Motor neuron (in vitro differentiated cells): ENCODE measurements at places on chromosomes 6 and 20. TPM values are rescaled to one million over a fixed set of nuclear protein-coding genes. Genes with fewer than 3 reads are reported as not detected.

FAM209B gene
- total RNA-seq, result not detected in 2 replicates

FAM83C gene
- 0.43 and 0.68 TPM in 2 replicates for total RNA-seq

GJA10 gene
- 0.18 and 0.52 TPM in 2 replicates for total RNA-seq

VPS16 gene
- total RNA-seq, result 29.3 TPM in 2 replicates

ACTL10 gene
- 1.5 and 1.9 TPM in 2 replicates for total RNA-seq

TAP1 gene
- total RNA-seq, result 0.59 and 0.96 TPM in 2 replicates

EPPIN gene
- total RNA-seq, result 0.54 and 2.0 TPM in 2 replicates

SPDEF gene
- not detected in 2 replicates for total RNA-seq

SNX5 gene
- 62.9 and 64.8 TPM in 2 replicates for total RNA-seq

DNA sequence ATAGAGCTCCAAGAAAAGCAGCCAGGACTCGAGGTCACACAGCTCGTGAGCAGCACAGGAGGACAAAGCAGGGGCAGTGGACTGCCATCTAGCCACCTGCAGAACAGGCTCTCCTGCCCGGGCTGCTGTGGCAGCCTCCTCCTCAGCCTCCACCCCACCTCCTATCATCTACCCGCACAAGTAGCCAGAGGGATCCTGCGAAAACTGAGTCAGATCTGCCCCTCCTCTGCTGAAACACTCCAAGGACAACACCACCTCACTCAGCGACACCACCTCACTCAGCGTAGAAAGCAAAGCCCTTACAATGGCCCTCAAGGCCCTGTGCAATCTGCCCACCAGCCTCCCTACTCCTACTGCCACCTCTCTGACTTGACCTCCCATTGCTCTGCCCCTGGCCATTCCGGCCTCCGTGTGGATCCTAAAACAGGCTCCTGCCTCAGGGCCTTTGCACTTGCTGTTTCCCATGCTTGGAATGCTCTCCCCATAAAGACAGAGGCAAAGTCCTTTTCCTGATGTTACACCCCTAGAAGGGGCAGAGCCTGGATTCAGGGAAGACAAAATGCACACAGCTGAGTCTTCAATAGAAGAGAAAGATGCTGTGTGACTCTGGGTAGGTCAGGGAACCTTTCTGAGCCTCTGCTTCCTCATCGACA lies 19.3 kb downstream of the PREX1 start:
- ATAC-seq, result no peak

DNA sequence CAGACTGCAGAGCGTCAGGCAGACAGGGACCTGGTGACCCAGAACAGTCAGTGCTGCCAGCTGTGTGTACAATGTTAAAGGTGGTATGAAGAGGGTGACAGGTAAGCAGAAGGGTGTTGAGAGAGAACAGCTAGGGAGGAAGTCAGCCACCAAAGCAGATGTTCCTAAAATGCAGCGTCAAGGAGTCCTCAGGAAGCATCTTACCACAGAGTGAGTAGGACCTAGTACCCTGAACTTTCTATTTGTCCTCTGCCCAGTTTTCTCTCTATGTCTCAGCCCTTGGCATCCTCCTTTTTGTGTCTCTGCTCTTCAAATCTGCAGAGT lies 14.2 kb downstream of the STMND1 start:
- ATAC-seq, result no peak

DNA sequence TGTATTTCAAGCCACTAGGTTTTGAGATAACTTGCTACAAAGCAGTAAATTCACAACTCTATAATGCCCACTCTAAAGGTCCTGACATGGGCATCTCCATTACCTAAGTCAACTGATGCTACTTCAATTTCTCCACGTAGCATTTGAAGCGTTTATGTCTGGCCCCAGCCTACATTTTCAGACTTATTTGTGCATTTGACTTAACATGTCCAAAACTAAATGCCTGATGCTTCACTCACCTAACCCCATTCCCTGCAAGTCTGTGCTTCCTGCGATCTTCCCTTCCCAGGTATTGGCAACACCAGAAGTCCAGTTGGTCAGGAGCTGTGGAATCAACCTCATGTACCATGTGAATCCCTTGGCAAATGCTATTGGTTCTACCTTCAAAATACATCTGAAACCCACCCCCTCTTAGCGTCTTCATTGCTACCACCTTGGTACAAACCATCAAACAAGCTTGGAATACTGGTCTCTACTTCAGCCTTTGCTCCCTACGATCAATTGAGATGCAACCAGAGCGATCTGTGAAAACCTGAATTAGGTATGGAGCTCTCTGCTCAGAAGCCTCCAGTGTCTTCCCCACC lies 12.8 kb upstream of the ZNFX1 start:
- no peak for ATAC-seq

DNA sequence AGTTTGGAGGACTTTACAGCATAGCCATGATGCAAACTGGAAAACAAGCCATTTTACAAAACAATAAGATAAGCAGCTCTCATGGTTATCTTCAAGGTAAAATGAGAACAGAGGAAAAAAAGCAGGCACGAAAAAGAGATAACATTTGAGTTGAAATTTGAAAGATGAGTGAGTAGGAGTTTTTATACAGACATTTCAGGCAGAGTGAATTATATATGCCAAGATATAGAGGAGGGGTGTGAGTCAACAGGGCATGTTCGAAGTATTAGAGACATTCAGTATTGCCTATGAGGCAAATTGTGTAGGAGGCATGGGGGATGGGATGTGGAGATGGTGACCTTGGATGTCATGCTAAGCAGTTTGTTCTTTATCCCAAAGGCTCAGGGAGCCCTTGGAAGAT lies 240.5 kb upstream of the MAN1A1 start:
- no peak for ATAC-seq

DNA sequence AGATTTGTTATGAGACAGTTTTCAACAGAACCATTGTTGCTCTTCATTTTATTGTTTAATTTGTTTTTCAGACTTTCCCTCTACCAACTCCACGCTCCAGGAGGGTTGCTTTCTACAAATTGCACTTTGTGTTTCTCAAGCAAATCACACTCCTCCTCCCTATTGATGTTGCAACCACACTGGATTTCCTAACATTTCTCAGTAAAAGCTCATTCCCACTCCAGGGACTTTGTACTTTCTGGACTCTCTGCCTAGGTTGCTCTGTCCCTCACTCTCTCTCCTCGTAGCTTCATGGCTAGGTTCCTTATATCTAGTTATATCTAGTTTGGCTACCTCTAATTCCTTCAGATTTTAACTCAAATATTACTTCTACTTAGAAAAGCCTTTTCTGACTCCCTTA lies 20.3 kb downstream of the PGK2 start:
- no peak for ATAC-seq

GRCh38 chr6:41450581-41450980 lies 95.6 kb upstream of the FOXP4 start:
- ATAC-seq, result peak; percentile 18

- ATAC-seq, result no peak
Observed at GRCh38 chr6:74867291-74867690, 338.6 kb downstream of the COL12A1 start.

DNA sequence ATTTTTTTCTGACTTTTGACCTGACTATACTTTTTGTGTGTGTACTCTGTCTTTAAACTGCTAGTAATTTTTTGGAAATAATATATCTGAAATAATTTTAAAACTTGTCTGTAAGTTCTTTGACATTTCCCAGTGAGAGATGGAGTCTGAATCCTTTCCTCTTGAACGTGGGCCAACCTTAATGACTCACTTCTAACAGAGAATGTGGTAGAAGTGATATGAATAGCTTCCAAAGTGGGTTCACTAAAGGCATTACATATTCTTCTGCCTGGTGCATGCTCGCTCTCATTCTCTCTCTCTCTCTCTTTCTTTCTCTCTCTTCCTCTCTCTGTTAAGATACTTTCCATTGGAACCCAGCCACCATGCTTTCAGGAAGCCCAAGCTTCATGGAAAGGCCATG lies 108.7 kb upstream of the FERMT1 start:
- no peak for ATAC-seq

GRCh38 chr6:3943331-3943765 lies 94.2 kb downstream of the FAM50B start:
- ATAC-seq, result no peak

GRCh38 chr6:16649241-16649640 lies 112.0 kb downstream of the ATXN1 start:
- no peak for ATAC-seq

DNA sequence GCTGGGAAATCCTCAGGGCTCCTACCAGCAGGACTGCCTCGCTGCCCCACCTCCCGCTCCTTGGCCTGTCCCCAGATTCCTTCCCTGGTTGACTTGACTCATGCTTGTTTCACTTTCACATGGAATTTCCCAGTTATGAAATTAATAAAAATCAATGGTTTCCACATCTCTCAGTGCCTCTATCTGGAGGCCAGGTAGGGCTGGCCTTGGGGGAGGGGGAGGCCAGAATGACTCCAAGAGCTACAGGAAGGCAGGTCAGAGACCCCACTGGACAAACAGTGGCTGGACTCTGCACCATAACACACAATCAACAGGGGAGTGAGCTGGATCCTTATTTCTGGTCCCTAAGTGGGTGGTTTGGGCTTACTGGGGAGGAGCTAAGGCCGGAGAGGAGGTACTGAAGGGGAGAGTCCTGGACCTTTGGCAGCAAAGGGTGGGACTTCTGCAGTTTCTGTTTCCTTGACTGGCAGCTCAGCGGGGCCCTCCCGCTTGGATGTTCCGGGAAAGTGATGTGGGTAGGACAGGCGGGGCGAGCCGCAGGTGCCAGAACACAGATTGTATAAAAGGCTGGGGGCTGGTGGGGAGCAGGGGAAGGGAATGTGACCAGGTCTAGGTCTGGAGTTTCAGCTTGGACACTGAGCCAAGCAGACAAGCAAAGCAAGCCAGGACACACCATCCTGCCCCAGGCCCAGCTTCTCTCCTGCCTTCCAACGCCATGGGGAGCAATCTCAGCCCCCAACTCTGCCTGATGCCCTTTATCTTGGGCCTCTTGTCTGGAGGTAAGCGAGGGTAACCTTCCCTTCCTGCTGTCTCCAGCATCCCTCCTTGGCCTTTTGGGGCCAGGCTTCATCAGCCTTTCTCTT lies at the start of gene CFB:
CFB (plus strand) TSS at position 589 of the 863 bp plus-strand sequence; CDS start at position 716, 127 bp downstream.
- peak; percentile 54 for ATAC-seq

DNA sequence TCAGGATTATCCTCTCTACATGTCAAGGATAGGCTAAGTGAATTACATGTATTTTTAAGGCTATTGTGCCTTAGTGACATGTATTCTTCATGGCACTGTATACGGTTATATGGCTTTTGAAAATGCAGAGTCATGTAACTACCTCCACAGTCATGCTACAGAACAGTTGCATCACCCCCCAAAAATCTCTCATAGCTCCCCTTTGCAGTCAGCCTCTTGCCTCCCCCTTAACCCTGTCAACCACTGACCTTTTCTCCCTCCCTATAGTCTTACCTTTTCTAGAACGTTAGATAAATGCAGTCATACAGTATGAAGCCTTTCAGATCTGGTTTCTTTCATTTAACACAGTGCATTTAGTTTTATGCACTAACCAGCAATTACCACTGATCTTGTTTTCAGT lies 10.3 kb upstream of the RNF24 start:
- no peak for ATAC-seq

- peak; percentile 37 for ATAC-seq
Observed at GRCh38 chr6:111597291-111598086, 8.2 kb downstream of the TRAF3IP2 start.

DNA sequence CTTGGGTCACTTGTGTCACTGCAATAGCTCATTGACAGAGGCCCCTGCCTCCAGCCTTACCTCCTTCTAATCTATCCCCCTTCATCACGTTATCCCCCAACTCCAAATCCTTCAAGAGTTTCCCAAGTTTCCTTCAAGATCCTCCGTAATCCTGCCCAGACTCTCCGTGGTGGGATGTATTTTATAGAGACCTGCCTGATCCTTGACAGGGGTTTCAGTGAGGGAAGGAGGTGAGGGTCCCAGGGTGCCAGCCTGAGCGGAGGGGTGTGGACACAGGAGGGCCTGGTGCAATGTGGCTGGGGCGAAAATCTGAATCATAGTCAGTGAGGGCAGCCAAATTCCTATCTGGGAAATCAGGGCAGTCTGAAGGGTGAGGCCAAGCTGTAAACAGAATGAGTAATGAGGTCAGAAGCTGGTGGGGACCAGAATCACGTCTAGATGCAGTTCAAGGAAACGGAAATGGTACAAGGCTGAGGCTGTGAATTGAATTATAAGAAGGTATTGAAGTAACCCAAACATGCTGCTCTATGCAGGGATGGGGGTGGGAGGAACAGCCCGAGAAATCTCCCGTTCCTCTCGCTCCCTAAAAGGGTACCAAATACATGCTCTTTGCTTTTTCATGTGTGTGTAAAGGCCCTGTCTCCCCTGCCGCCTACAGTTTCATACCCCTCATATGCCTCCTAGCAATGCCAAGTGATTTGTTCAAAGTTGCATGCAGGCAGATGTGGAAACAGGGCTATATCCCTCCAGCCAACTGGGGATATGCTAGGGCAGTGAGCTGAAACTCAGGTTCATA lies 35.4 kb upstream of the PIM1 start:
- ATAC-seq, result peak; percentile 77

GRCh38 chr20:31475472-31476293 lies 595 bp downstream of the REM1 start:
- no peak for ATAC-seq

GRCh38 chr6:45650524-45651135 lies 272.9 kb upstream of the SUPT3H start:
- peak; percentile 74 for ATAC-seq

- peak; percentile 97 for ATAC-seq
Observed at GRCh38 chr6:16277101-16277981, 39.0 kb downstream of the GMPR start.

GRCh38 chr6:138963531-138963930 lies 24.5 kb downstream of the REPS1 start:
- no peak for ATAC-seq

DNA sequence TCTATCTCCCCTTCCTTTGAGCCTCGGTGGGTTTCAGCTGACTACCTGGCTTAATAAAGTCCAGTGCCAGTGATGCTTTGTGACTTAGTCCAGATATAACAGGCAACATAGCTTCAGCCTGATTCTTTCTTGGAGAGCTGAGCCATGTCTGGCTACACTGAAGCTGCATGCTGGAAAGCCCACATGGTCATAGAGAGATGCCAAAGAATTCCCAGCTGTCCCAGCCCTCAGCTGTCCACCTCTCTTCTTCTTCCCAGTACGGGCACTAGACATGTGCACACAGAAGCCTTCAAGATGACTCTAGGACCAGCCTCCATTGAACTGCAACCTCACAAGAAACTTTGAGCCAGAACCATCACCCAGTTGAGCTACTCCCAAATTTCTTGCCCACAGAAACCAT lies 154.1 kb upstream of the MYLIP start:
- ATAC-seq, result no peak

DNA sequence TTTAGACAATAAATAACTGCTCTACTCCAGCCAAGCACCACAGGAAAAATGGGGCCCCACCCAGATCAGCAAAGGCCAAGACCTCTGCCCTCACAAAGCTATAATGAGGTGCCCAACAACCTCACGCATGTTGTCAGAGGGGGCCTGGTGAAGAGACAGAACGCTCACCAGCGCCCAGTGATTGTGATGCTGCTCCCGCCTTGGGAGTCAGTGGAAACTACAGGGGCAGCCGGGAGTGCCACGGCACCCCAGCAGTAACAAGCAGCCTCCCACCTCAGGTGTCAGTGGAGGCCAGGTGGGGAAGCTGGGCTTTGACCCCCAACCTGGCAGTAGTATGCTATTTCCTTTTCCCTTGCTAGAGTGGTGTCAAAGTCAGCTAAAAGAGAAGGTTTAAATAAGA lies 47.4 kb downstream of the TCP11 start:
- ATAC-seq, result no peak

GRCh38 chr6:130834482-130835251 lies 7.5 kb downstream of the SMLR1 start:
- ATAC-seq, result no peak

GRCh38 chr6:26284537-26285142 lies 80.4 kb upstream of the BTN3A2 start:
- no peak for ATAC-seq
